ENCODE measurements at places on chromosomes 4 and X. TPM values are rescaled to one million over a fixed set of nuclear protein-coding genes. Genes with fewer than 3 reads are reported as not detected.
A peak's percentile ranks its signal among the peaks of the same experiment; 100 is the strongest.

The CYBB gene
- total RNA-seq = 0.39 TPM

The ITIH6 gene
- total RNA-seq = not detected

The NSG1 gene
- 3.2 TPM for total RNA-seq

The PNMA3 gene
- 2.2 TPM for total RNA-seq

The MED14 gene
- total RNA-seq = 47.1 TPM

DNA sequence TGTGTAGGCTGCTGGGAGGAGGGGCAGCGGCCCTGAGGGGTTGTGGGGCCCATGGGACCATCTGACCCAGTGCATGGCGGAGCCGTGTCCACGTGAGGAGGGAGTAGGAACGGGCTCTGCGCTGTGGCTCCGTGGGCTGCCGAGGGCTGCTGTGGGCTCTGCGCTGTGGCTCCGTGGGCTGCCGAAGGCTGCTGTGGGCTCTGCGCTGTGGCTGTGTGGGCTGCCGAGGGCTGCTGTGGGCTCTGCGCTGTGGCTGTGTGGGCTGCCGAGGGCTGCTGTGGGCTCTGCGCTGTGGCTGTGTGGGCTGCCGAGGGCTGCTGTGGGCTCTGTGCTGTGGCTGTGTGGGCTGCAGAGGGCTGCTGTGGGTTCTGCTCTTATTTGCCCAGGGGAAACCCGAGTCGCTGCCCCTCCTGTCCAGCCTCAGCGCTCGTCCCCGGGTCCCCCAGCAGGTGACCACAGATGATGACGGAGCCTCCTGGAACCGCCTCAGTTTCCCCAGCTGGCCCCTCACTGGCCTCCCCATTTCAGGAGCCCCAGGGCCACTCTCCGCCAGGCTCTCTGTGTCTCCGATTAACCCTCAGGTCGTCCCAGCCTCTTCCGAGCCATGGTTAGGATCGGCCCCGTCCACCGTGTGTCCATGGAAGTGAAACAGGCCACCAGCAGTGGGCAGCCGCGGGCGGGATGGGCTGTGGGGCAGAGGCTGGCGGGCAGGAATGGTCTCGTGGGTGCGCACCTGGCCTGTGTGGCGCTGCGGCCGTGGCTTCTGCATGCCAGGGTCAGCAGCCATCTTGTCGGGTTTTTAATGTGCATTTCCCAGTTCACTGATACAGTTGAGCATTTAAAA, 20.0 kb downstream of the PCGF3 start:
- DNase-seq = no peak

GRCh38 chrX:102652031-102652688, 877 bp downstream of the GPRASP1 start:
- peak; percentile 50 for DNase-seq

DNA sequence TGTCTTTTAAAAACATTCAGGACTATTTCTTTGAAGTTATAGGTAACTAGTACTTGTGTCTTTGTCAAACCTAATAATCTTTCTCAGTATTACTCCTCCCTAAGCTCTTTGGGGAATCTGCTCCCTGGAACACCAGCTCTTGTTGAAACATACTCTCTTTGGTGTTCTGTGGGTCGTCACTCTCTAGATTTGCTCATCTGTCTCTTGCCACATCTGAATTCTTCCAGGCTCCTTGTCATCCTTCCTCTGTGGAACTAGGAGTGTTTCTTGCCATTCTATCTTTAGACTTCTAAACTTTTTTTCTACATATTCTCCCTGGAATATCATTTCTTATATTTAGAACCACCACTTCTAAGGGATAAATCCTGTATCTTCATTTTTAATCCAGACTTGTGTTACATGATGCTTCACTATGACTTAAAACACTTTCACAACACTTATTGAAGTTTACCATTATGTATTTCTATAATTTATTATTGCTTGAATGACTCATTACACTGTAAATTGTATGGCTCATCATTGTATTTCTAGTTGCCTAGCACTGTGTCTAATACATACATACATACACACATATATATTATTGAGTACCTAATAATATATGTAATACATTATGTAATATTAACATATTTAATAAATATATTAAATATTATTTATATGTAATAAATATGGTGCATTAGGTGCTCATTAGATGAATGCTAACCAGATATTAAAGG, 186.1 kb downstream of the TMA16 start:
- DNase-seq = no peak

GRCh38 chr4:3418029-3418762, 23.6 kb upstream of the HGFAC start:
- DNase-seq = no peak

DNA sequence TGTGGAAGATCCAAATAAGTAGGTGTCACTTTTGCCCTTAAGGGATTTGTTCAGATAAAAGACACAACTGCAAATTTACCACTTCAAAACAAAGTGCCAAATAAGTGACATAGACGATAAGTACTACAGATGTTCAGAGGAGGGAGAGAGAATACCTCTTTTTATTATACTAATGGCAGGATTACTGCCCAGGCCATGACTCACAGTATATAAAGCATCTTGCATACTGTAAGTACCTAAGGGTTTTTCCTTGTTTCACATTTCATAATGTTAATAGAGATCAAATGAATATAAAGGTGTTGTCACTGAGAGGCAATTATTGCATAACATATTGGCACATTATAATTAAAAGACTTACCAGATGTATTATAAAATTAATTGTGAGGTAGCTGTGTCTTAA, 46.4 kb downstream of the PTPN13 start:
- DNase-seq = no peak

GRCh38 chr4:127249767-127250108, 383.0 kb upstream of the INTU start:
- no peak for DNase-seq

DNA sequence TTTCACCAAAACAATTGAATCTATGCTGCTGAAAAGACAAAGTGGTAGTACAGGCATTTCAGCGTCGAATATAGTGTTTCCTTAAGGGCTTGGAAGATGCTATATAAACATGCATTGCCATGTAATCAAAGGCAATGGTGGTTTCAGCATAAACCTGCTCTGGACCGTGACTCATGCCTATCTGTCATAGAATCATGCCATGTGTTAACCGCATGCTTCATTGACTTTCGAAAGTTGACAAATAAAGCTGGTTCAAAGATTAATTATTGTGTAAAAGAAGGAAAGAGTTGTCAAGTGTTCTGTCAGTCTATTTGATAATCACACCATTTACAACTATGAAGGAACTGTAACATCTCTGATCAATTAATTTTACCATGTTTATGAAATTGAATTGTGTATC, 83.2 kb downstream of the FUNDC1 start:
- DNase-seq = no peak

- DNase-seq = no peak
These were observed 752.3 kb upstream of the NDST4 start for GRCh38 chr4:115865736-115866135.

GRCh38 chrX:118254611-118255010, 91.3 kb upstream of the WDR44 start:
- peak; percentile 38 for DNase-seq
